ENCODE measurements at places on chromosomes 6 and 20. TPM values are rescaled to one million over a fixed set of nuclear protein-coding genes. Genes with fewer than 3 reads are reported as not detected.

Gene RAET1L
- not detected for polyA plus RNA-seq

Gene CRIP3
- 3.6 TPM for polyA plus RNA-seq

Gene DCDC2
- polyA plus RNA-seq: not detected

Gene LKAAEAR1
- not detected for polyA plus RNA-seq

Gene TCP11
- not detected for polyA plus RNA-seq

Gene PFDN6
- polyA plus RNA-seq: 472 TPM

- H3K27me3 ChIP-seq: peaks cover 45% of the 10 kb centered on the region
- H3K4me1 ChIP-seq: no peaks in the 10 kb centered on the region
- H3K4me3 ChIP-seq: no peak overlapping the region
- H3K36me3 ChIP-seq: no peaks in the 10 kb centered on the region
- DNase-seq: no peak
- no peak overlapping the region for H3K27ac ChIP-seq
Measured at GRCh38 chr20:50995506-50995905, 27.4 kb downstream of the KCNG1 start.

DNA sequence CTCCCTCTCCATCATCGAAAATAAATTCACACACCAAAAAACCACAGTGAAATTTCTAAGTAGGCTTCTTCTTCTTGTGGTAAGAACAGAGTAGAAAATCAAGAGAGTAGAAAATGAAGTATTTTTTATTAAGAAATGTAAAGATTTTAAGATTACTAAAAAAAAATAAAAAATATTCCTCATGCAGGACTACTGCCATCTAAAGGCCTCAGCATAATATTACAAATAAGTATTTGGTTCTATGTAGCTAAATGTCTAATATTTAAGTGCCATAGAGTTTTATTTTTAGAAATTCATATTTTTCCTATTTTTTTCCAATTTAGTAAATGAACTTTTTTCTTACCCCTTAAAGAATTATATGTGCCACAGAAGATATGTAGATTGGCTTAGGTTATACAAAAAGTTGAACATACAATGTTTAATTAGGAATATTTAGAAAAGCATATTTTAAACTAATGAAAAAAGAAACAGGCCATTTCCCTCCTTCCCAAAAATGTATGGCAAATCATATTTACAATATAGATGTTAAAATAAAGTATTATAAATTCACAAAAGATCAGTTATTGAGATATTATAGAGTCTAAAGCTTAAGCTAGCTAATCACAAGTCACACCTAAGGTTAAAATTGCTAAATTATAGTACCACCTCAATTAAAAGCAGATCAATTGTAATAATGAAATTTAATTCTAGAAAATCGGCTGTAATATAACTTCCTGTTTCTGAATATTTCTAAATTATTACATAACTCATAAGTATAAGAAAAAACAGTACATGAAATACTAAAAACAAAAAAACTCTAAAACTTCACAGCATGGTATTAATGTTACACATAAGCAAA is 3.5 kb upstream of the NT5DC1 start:
- no peak overlapping the region for H3K27ac ChIP-seq
- no peak overlapping the region for H3K4me3 ChIP-seq
- DNase-seq: no peak
- peaks cover 7% of the 10 kb centered on the region for H3K4me1 ChIP-seq
- no peaks in the 10 kb centered on the region for H3K27me3 ChIP-seq
- H3K36me3 ChIP-seq: no peaks in the 10 kb centered on the region

GRCh38 chr20:25229486-25230165 is 18.3 kb upstream of the PYGB start:
- H3K27me3 ChIP-seq: no peaks in the 10 kb centered on the region
- no peak overlapping the region for H3K4me3 ChIP-seq
- no peak overlapping the region for H3K27ac ChIP-seq
- no peaks in the 10 kb centered on the region for H3K36me3 ChIP-seq

- H3K36me3 ChIP-seq: peaks cover 32% of the 10 kb centered on the region
- H3K4me3 ChIP-seq: peak overlapping the region; percentile 36
- peaks cover 16% of the 10 kb centered on the region for H3K4me1 ChIP-seq
- peaks cover 35% of the 10 kb centered on the region for H3K27me3 ChIP-seq
- no peak overlapping the region for H3K27ac ChIP-seq
- no peak for DNase-seq
Measured at GRCh38 chr6:44298055-44298803, 14.9 kb downstream of the AARS2 start.

DNA sequence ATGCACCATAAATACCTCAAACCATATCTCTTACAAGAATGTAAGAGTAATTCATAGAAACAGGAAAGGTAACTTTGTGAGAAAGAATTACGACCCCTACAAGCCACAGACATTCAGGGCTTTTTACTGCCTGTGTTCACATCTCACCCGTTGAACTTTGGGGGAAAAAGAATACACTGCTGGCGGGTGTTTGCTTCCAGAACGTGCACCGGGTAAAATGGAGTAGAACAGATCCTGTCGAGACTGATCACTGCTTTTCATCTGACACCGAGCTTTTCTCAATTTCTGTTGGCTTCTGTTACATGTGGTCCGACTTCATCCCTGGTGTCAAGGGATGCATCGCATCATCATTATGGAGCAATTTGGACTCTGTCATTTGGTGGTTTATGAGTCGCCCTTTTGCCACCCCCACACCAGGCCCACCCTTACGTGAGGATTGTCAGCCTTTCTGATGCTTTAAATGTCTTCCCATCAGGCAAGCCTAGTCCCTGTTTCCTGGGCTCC is 219.2 kb upstream of the ZFP64 start:
- no peaks in the 10 kb centered on the region for H3K4me1 ChIP-seq
- H3K27me3 ChIP-seq: no peaks in the 10 kb centered on the region
- peak overlapping the region; percentile 19 for H3K27ac ChIP-seq
- no peak for DNase-seq
- no peaks in the 10 kb centered on the region for H3K36me3 ChIP-seq

DNA sequence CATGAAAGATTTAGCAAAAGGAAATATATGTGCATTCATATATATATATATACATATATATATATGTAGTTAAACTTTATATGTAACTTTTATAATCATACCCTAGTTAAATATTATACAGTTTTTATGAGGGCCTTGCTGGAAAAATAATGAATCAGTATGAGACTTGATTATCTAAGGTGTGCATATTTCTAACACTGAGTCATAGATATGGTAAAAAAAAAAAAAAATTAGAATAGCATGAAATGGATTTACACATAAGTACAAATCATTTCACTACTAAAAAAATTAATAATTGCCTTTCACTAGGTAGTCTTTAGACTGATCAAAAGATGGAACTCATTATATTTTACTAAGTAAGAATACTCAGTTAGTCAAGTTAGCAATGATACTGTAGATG is 51.3 kb upstream of the DST start:
- no peak overlapping the region for H3K4me3 ChIP-seq
- H3K36me3 ChIP-seq: no peaks in the 10 kb centered on the region
- DNase-seq: no peak

GRCh38 chr6:108120311-108120710 is 45.5 kb upstream of the NR2E1 start:
- H3K4me3 ChIP-seq: no peak overlapping the region
- no peaks in the 10 kb centered on the region for H3K4me1 ChIP-seq
- H3K36me3 ChIP-seq: no peaks in the 10 kb centered on the region
- no peak for DNase-seq

DNA sequence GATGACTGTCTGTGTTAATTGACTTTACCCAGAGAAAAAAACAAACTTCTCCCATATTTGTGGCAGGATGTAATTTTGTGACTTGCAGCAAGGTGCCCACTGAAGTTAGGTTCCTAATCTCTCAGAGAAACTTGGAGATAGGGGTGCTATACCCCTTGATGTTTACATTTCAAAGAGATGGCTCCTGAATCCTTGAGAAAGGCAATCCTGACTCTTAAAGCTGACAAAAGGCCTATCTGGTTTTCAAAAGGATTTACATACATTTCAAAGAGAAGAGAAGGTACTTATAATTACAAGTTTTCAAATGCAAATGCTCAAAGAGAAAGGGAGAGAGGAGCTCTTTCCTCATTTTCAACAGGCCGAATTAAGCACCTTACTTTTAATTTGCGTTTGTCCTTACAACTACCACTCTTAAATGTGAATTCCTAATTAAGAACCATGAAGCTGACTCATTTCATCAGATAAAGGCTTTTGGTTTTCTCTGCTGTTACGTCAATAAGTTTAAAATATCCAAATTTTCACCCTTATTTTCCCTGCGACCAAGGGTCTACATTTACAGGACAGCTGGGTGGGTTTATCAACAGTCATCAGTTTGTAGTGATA is 711.8 kb upstream of the MAP3K7 start:
- H3K27me3 ChIP-seq: no peaks in the 10 kb centered on the region
- H3K4me1 ChIP-seq: no peaks in the 10 kb centered on the region
- H3K36me3 ChIP-seq: no peaks in the 10 kb centered on the region
- no peak overlapping the region for H3K4me3 ChIP-seq
- H3K27ac ChIP-seq: no peak overlapping the region
- no peak for DNase-seq

DNA sequence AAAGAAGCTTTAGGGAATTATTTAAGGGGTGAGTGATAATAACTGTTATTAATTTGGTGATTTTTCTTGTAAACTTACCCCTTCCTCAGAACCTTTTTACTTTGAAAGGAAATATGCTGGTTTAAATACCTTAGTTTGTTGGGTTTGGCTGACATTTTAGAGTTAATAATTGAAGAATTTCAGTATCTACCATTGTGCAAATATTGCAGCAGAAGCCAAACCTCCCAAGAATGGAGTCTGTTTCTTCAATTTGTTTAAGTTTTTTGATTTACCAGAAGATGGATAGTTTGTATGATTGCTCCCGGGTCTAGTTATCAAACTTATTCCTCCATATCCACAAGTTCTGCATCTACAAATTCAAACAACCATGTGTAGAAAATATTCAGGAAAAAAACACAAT is 77.1 kb downstream of the ATRN start:
- H3K4me3 ChIP-seq: no peak overlapping the region
- no peak overlapping the region for H3K27ac ChIP-seq
- H3K4me1 ChIP-seq: no peaks in the 10 kb centered on the region
- DNase-seq: no peak
- no peaks in the 10 kb centered on the region for H3K36me3 ChIP-seq

GRCh38 chr20:57666106-57666833 is 43.5 kb downstream of the PMEPA1 start:
- no peak overlapping the region for H3K27ac ChIP-seq
- H3K4me3 ChIP-seq: no peak overlapping the region
- H3K4me1 ChIP-seq: no peaks in the 10 kb centered on the region
- H3K27me3 ChIP-seq: peaks cover 82% of the 10 kb centered on the region
- H3K36me3 ChIP-seq: no peaks in the 10 kb centered on the region
- no peak for DNase-seq

- H3K36me3 ChIP-seq: no peaks in the 10 kb centered on the region
- no peak for DNase-seq
- no peaks in the 10 kb centered on the region for H3K4me1 ChIP-seq
Measured at GRCh38 chr6:72649032-72649984, 27.4 kb downstream of the KCNQ5 start.

DNA sequence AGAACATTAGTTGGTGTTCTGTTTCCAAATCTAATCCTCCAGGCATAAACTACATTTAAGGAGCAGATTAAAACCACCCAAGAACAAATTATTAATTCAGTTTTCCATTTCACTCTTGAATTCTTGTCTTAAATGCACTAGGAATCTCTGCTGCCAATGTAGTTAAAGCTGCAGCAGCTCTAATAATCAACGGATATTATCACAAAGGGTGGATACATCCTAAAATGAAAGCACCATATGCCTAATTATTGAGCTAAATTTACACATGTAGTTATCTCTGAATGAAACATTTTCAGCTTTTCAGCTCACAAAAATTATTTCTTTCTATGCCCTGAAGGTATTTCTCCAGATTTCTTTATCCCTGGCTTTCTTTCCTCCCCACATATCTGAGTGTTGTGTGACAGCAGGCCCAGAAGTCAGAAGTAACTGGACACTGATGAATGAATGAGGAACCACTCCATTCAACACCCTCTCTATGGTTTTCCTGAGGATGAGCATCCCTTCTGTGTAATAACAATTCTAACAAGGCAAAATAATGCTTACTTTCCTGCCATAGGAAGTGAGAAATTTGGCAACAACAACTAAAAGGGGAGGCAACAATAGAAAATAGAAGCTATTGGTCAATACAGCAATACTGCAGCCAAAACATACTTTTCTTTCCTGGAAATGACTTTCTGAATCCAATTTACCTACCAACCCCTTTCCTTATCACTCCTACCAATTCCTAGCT is 14.9 kb downstream of the MAN1A1 start:
- no peak overlapping the region for H3K27ac ChIP-seq
- DNase-seq: no peak

DNA sequence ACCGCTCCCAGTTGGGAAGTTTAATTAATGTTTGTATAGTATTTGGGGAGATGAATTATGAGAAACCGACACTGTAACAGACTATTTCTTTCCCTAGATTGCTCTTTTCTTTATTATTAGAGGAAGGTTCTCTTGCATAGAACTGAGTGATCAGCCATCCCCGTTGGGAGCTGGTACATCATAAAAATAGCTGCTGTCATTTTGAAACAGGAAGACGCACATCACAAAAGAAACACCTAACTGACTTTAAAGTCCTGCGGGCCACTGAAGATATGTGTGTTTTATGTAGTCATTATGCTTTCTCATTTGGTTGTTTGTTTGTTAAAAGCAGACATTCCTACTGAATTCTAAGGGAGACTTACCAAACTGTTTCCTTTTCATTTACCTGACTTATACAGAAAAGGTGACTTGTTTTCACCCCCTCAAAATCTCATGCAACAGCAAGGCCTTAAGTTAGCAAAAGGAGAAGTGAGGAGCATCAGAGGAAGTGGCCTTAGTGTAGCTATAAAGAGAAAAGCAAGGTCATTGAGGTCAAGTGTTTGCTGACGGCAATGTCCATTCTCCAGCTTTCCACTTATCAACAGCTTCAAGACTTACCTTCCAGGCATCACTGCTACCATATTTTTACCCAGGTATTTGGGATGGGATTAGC is 91.0 kb downstream of the PKHD1 start:
- no peaks in the 10 kb centered on the region for H3K27me3 ChIP-seq
- H3K4me1 ChIP-seq: no peaks in the 10 kb centered on the region
- H3K27ac ChIP-seq: no peak overlapping the region

DNA sequence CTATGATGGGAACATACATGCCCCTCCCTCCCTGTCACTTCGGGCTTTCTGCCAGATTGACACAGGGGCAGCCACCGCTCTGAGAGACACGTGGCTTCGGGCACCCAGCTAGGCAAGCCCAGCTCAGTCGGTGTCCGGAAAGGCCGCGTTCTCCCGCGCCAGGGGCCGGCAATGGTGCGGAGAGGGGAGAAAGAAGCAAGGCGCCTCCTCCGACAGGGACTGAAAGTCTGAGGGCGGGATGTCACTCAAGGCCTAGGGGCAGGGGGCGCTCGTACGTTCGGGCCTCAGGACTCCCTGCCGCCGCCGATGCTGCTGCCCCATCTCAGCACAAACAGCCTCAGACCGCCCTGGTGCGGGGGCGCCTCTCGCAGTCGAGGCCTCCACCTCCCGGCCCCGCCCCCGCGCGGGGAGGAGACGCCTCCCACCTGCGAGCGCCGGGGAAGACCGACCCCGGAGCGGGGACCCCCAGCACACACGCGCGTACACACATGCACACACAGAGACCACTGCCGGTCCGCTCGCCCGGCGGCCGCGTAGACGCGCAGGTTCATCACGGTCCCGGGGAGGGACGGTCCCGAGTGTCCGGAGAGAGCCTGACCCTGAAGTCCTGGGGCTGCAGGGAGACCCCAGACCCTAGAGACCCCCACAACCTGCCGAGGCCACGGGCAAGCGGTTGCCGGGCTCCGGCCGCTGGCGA is 1.9 kb downstream of the GRM4 start:
- peaks cover 41% of the 10 kb centered on the region for H3K4me1 ChIP-seq
- no peak overlapping the region for H3K27ac ChIP-seq
- H3K36me3 ChIP-seq: no peaks in the 10 kb centered on the region
- peaks cover 82% of the 10 kb centered on the region for H3K27me3 ChIP-seq

GRCh38 chr20:38214256-38215193 is 46.0 kb downstream of the KIAA1755 start:
- H3K36me3 ChIP-seq: no peaks in the 10 kb centered on the region
- no peak overlapping the region for H3K27ac ChIP-seq
- H3K27me3 ChIP-seq: peaks cover 9% of the 10 kb centered on the region
- DNase-seq: no peak
- no peak overlapping the region for H3K4me3 ChIP-seq

Measured in K562 (cell line).